ENCODE measurements at places on chromosomes 2 and 18. TPM values are rescaled to one million over a fixed set of nuclear protein-coding genes. Genes with fewer than 3 reads are reported as not detected.

Gene PRKAG3
- not detected for total RNA-seq

Gene NAT8
- not detected for total RNA-seq

Gene CABLES1
- total RNA-seq: 27.4 TPM

Gene CXCR1
- total RNA-seq: not detected

Gene CYTIP
- total RNA-seq: 206 TPM

Gene TMEM178A
- total RNA-seq: 0.32 TPM

Gene KCNG3
- 0.16 TPM for total RNA-seq

Gene EMILIN1
- 0.94 TPM for total RNA-seq

Gene TLX2
- total RNA-seq: 0.82 TPM

Gene REG1B
- not detected for total RNA-seq

Gene CPS1
- total RNA-seq: 1.4 TPM

Gene USP37
- total RNA-seq: 40.7 TPM

Gene POMC
- 5.8 TPM for total RNA-seq

Gene CFAP65
- total RNA-seq: not detected

Measured in activated T-helper 2 cell treated with anti-CD3 and anti-CD28 coated beads, Interferon-gamma antibody, Interleukin-2, Interleukin-4, amounts not matched to agents 10 μg/mL and 5 μg/mL and 100 μg/mL, durations not matched to agents 14 hours and 24 hours and 36 hours (primary cell).